Osteocyte (in vitro differentiated cells): ENCODE measurements at places on chromosomes 4 and X.

DNA sequence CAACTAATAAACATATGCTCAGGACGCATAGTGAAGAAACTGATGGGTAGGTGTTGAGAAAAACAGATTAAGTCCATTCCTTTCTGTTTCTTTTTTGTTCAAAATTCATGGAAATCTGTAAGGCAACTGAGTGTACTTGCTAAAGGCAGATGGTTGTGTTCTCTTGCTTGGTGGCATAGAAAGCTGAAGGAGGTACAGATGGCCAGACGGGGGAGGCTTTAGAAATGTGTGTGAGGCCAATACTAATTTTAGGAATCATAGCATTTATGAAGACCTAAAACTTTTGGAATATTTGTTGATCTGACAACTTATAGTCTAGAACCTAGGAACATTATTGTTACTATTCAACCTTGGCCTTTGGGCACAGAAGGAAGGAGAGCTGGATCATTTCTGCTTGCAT, 56.8 kb upstream of the EMCN start:
- no peak for DNase-seq

- no peak for DNase-seq
These were observed 655.3 kb upstream of the FRG1 start for GRCh38 chr4:189285377-189285776.

GRCh38 chrX:10555846-10556245, 64.5 kb downstream of the MID1 start:
- DNase-seq: no peak

GRCh38 chr4:81429031-81429430, 42.7 kb downstream of the RASGEF1B start:
- no peak for DNase-seq

DNA sequence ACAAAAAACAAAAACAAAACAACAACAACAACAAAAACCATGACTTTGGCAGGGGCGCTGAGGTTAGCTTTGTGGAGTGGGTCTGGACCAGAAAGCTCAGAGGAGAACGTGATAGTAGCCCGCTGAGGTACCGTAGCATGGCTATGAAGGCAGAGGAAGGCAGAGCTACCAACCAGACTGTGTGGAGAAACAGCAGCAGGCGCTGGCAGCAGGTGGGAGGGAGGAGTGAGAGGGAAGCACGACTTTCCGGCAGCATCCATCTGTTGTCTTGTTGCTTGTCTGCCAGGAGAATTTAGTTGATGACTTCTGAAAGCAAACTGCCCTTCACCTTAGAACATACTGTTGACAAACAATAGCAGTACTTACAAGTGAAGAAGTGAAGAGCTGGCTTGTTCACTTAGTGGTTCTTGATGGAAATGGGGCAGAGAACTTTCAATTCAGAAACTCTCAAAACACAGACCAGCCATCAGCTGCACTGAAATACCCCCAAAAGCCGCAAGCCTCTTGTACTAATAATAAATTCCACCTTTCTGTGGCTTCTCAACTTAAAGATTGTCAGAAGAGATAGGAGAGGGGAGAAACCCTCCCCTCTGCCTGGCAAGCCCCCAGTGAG, 447.2 kb downstream of the SLITRK2 start:
- DNase-seq: no peak

GRCh38 chr4:168221301-168221700, 97.3 kb downstream of the DDX60 start:
- DNase-seq: no peak

DNA sequence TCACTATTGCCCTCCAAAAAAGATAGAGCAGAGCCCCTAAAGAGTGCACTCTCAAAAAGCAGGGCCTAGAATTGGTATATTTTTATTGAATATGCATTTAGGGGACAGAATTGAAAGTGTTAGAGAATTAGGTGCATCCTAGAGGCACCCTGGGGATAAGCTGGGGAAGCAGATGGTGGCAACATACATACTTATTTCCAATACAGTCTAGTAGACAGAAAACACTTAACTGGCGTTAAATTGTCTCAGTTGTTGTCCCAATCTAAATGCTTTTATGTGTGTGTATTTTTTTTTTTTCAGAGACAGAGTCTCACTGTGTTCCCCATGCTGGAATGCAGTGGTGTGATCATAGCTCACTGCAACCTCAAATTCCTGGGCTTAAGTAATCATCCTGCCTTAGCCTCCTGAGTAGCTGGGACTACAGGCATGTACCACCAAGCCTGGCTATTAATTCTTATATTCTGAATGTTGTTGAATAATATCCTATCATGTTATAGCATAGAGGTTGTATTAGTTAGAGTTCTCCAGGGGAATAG, 481.8 kb downstream of the GRXCR1 start:
- no peak for DNase-seq

GRCh38 chr4:57078685-57079521, 31.3 kb downstream of the IGFBP7 start:
- DNase-seq: no peak

- DNase-seq: no peak
These were observed 4.7 kb downstream of the BLTP1 start for GRCh38 chr4:122156819-122157218.
